Activated CD4-positive, alpha-beta T cell treated with anti-CD3 and anti-CD28 coated beads, Interleukin-2, Interleukin-4, amounts not matched to agents 100 ng/mL and 50 ng/mL, durations not matched to agents 16 hours and 8 hours (primary cell): ENCODE measurements at places on chromosomes 12 and 14.

DNA sequence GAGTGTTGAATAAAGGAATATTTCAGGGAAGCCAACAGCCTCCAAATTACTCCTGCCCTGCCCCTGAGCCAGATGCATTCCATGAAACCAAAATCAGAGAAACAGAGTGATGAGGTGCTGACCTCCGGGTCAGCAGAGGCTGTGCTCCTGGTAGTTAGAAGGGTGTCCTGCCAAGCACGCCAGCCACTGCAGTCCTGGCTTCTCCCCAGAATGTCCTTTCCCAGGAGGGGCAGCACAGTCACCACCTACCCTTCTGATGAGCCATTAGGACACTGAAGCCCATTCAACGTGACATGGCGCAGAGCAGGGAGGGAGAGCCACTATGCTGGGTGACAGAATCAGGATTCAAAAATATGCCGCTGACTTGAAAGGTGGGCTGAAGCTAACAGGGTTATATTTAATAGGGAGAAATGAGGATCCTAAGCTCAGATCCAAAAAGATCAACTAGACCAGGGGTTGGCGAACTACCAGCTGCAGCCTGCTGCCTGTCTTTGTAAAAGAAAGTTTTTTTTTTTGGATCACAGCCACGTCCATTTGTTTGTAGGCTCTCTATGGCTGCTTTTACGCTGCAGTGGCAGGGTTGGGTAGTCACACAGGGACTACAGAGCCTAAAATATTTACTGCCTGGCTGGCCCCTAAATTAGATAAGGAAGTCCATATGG is 34.5 kb upstream of the PLEK2 start:
- no peak for DNase-seq

DNA sequence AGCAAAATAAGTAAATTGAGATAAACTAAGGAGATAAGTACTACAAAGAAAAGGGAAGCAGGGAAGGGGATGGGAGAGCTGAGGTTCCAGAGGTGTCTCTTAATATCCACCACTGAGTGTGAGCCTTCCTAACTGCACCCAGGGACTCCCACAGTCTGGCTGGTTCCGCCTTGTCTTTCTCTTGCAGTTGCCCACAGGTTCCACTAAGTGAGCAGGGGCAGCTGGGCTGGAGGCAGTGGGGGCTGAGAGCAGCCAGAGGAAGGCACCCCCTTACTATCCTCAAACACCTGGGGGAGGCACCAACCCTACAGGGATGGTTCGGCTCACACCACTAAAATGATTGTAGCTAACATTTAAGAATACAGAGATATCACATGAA is 214.9 kb downstream of the SLC41A2 start:
- no peak for DNase-seq

GRCh38 chr14:104218361-104219180 is 80.2 kb downstream of the KIF26A start:
- DNase-seq: no peak

DNA sequence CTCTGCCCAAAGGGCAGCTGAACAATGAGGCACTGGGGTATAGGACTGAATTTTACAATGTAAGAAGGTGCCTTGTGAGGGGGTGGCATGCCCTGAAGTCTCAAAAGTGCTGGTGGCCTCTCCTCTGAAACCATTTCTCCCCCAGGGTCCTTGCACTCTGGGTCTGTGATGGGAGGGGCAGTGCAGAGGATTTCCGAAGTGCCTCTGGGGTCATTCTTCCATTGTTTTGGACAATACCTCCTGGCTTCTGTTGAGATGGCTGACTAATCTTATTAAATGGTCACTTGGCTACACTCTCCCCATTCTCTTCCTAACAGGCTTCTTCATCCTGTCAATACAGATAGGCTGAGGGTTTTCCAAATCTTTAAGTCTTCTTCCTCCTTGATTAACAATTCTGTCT is 59.3 kb downstream of the UNC79 start:
- DNase-seq: no peak

DNA sequence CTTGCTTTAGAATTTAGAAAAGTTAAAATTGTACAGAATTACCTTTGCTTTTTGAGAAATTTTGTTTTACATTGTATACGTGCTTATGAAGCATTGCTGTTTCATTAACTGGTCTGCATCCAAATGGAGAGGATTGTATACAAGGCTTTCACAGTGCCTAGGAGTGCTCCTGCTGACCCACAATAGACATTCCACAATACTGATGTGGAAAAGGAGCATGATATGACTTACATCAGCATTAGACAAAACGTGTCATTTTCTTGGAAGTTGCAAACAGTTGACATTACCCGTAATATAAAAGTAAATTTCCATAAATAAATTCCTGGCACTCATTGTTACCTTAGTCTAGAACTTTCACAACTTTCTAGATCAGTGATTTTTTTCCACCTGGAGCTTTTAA is 1.9 kb downstream of the PRKD1 start:
- DNase-seq: no peak

DNA sequence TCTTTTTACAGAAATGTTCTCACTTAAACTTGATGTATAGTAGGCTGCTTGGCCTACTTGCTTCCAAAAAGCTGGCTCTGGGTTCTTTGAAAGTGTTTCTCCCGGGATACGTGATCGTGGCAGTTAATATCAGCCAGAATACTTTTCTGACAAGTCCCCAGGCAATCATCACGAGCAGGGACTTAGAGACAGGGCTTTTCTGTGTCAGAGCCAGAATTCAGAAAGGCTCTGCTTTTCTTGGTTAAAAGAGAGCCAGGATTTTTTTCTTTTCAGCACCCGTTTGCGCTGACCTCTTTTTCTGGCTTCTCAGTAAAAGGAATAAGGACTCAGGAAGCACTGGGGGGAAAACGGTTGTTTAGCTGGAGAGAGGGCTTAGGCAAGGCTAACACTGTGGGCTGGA is 57.8 kb upstream of the ARHGAP5 start:
- DNase-seq: no peak

GRCh38 chr12:27772328-27773049 is 7.5 kb upstream of the KLHL42 start:
- DNase-seq: no peak

GRCh38 chr14:96119947-96120346 is 80.8 kb downstream of the C14orf132 start:
- peak; percentile 20 for DNase-seq

GRCh38 chr12:54189198-54189539 is 384 bp upstream of the SMUG1 start:
- no peak for DNase-seq
